Uterine smooth muscle cell (primary cell): ENCODE measurements at places on chromosomes 6 and 20. TPM values are rescaled to one million over a fixed set of nuclear protein-coding genes. Genes with fewer than 3 reads are reported as not detected.

The NDUFAF4 gene
- 7.4 and 12.0 TPM in 2 replicates for total RNA-seq

The DCDC2 gene
- 1.1 and 6.1 TPM in 2 replicates for total RNA-seq

The SLC17A5 gene
- 32.6 and 51.2 TPM in 2 replicates for total RNA-seq

The CGA gene
- 0.77 TPM in 1 of 2 replicates, not detected in the other for total RNA-seq
